ENCODE measurements at places on chromosomes 6 and 20.

GRCh38 chr6:39181333-39181732 is 47.9 kb downstream of the KCNK5 start:
- no peak for DNase-seq

GRCh38 chr6:157203764-157204163 is 119.6 kb downstream of the TMEM242 start:
- DNase-seq = no peak

DNA sequence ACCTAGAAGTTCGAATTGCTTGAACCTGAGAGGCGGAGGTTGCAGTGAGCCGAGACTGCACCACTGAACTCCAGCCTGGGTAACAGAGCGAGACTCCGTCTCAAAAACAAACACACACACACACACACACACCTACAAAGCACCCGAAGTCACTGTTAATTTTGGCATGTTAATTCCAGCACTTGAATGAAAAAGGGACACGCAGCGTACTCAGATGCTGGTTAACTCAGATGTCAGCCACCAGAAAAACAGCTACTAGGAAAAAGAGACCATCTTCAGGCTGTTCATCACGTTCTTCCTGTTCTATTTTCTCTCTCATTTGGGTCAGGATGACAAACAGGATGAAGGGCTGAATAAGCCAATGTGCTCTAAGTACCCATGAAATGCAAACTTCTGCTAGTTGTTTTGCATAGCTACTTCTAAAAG is 46.9 kb downstream of the BLOC1S5 start:
- DNase-seq = no peak

GRCh38 chr6:18215436-18215835 is 48.9 kb downstream of the DEK start:
- DNase-seq = no peak

DNA sequence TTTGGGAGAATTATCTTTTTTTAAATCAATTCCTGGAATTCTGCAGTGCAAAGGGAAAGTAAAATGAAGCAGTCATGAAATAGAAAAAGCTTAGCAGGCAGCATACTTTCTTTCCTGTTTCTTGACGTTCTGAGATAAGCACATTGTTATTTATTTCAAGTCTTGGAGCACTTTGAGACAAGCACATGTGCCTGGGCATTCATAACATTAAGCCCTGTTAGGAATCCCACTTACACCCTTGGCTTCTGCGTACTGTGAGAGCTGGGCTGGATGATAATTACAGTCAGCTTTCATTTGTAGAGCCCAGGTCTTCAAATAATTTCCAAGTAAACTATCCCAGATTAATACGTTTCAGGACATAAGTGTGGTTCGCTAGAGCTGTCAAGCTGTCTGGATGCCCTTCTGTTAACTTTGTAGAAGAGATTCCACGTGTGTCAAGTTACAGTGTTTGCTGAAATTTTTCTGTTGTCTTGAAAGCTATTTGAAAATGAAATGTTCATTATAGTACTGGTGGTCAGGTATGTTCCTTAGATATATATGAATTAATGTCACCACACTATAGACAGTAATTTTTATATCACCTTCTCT is 8.9 kb downstream of the FARS2 start:
- DNase-seq = no peak

DNA sequence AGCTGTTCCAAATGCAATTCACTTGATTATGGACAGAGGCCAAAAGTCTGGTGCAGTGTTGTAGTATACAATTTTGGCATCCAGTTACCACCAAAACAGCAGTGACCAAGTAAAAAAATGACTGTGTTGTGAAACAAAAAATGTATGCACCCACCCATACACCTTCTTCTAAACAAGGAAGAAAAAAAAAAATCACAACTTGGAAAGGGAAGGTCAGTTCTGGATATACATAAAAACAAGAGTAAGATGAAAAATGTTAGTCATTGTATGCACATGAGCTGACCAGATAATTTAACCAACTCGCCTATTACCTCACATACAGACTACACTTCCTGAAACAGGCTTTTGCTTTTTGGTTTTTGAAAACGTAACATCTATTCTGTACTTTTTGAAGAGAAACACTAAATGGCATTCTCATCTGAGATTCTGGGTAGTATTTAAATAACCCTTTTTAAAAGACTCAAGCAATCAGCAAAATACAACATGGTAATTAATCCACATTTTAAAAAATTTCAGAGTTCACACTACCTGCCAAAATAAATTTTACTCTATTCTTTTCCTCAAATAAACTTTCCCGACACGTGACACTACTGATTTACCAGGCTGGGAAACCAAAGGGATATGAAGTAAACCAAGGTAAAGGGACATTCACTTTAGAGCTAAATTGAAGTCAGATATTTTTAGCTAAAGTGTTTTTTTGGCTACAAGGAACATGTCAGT is 141.6 kb upstream of the SHLD1 start:
- DNase-seq = no peak

- no peak for DNase-seq
Measured at GRCh38 chr20:43096126-43096930, 93.4 kb downstream of the PTPRT start.

GRCh38 chr6:148495029-148495428 is 152.4 kb downstream of the SASH1 start:
- DNase-seq = no peak

DNA sequence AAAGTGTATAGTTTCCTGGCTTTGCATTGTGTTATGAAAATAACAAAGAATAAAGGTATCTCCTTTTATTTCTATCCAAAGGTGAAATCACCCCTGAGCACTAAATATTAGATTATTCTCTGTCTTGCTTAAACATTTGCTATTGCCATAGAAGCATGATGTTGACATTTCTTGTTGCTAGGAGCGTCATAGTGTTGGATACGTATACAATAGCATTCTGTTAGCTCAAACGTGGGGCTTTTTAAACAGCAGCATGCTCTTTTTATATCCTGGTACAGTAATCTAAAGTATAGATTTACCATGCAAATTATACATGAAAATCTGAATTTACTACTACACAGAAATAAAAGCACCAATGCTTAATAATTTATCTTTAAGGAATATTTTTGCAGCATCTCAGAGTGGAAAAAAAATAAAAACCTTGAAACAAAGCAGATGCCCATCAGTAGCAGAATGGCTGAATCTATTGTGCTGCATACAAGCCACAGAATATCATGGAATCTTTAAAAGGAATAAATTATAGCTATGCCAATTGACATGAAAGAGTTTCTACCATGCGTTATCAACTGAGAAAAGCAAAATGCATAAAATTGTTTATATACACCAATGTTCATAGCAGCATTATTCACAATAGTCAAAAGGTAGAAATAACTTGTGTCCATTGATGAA is 9.6 kb upstream of the HSF2 start:
- DNase-seq = peak; percentile 79

GRCh38 chr6:73017476-73017875 is 207.8 kb downstream of the KHDC1L start:
- DNase-seq = peak; percentile 29

- DNase-seq = no peak
Measured at GRCh38 chr6:41200901-41201763, at the start of gene TREML2. Gene TREML2, minus strand, starts transcription at chr6:41201149. Its CDS starts 141 bp downstream, at chr6:41201008.

GRCh38 chr6:13351271-13351670 is 22.9 kb upstream of the TBC1D7 start:
- DNase-seq = no peak

DNA sequence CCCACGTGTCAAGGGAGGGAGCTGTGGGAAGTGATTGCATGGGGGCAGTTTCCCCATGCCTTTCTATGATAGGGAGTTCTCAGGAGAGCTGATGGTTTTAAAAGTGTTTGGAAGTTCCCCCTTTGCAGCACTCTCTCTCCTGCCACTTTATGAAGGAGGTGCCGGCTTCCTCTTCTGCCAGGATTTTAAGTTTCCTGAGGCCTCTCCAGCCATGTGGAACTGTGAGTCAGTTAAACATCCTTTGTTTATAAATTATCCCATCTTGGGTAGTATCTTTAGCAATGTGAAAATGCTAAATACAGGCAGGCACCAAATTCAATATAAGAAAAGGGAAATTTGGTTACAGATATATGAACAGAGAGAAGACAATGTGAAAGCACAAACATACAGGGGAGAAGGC is 96.4 kb upstream of the EPHA7 start:
- DNase-seq = no peak
